Stimulated activated CD4-positive, alpha-beta T cell treated with anti-CD3 and anti-CD28 coated beads, Interleukin-2, amount 100 ng/mL, for 48 hours (primary cell): ENCODE measurements at places on chromosomes 7 and 10.

GRCh38 chr7:101630591-101630990 is 1.5 kb upstream of the MYL10 start:
- no peak for DNase-seq

- DNase-seq, result no peak
Measured at GRCh38 chr7:54145716-54146115, 396.5 kb upstream of the VSTM2A start.

- DNase-seq, result no peak
Measured at GRCh38 chr10:133528296-133528844, 1.2 kb downstream of the CYP2E1 start.

- DNase-seq, result no peak
Measured at GRCh38 chr7:130721486-130722277, 12.3 kb downstream of the KLF14 start.

- DNase-seq, result no peak
Measured at GRCh38 chr10:23342213-23342884, 2.2 kb downstream of the C10orf67 start.

DNA sequence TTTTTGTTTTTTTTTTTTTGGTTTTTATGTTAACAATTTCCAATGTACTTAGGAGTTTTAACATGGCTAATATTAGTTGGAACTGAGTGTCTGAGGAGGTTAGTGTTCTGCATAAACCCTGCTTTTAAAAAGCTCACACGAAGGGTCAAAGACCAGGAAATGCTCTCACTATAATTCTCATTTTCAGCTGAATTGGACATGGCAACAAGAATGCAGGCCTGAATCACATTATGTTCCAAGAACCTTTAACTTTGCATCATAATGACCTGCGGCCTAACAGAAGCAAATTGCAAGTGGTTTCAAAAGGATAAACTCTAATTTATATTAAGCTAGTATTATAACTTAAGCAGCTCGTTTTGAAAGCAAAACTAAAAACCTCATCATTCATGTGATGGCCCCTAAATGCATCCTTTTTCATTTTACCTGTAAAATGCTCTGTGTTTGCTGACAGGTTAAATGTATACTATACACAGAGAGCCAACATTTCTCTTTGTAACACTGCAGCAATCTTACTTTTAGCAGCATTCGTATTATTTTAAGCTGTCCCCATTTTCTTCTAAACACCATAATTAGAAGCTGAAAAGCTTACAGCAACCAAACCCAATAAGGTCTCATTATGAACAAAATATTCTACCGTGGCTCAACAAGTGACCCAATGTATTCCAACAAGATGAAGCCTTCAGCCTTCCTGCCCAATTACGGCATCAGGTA is 242.8 kb upstream of the SP4 start:
- no peak for DNase-seq

- DNase-seq, result no peak
Measured at GRCh38 chr10:23877791-23878320, 331.1 kb upstream of the KIAA1217 start.
